ENCODE measurements at places on chromosomes 5 and 9. TPM values are rescaled to one million over a fixed set of nuclear protein-coding genes. Genes with fewer than 3 reads are reported as not detected.
A peak's percentile ranks its signal among the peaks of the same experiment; 100 is the strongest.

GRCh38 chr5:95812074-95812471 is 10.5 kb downstream of the GLRX start:
- DNase-seq = no peak

GRCh38 chr5:134112726-134113362 is 1.6 kb upstream of the TCF7 start:
- no peak for DNase-seq

DNA sequence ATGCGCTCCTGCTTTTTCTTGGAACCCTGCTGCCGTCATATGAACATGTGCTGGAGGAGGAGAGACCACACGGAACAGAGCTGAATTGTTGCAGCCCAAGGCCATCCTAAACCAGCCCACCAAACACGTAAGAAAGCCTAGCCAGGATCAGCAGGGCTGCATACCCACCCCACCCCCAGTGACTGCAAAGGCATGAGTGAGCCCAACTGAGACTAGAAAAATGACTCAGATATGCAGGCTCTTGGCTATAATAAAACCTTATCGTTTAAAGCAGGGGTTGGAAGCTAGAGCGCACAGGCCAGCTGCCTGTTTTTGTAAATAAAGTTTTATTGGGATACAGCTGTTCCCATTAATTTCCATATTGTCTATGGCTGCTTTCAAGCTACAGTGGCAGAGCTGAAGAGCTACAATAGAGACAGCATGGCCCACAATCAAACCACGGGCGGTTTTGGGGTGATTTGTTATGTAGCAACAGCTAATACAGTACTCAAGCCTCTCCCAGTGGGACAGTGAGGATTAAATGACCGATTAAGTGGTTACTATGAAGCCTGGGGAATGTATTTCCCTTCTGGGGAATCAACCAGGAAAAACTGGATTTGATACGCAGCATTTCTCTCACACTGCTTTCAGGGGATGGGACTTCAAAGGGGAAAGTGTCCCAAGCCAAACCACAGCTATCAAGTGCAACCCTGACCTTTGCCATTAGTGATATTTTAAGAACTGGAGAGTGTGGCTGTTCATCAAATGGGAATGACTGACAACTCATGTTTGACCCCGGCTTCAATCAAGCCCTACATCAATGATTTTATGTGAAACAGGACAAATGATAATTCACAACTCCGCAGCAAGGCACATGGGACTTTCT is 6.3 kb downstream of the SHB start:
- peak; percentile 51 for DNase-seq

- DNase-seq = no peak
These were observed 61.9 kb downstream of the NSD1 start for GRCh38 chr5:177195307-177195952.

The SAPCD2 gene
- total RNA-seq = 24.9 TPM

The FGFR4 gene
- total RNA-seq = 4.1 TPM

- no peak for DNase-seq
These were observed 12.4 kb downstream of the SPOCK1 start for GRCh38 chr5:137486707-137487106.

DNA sequence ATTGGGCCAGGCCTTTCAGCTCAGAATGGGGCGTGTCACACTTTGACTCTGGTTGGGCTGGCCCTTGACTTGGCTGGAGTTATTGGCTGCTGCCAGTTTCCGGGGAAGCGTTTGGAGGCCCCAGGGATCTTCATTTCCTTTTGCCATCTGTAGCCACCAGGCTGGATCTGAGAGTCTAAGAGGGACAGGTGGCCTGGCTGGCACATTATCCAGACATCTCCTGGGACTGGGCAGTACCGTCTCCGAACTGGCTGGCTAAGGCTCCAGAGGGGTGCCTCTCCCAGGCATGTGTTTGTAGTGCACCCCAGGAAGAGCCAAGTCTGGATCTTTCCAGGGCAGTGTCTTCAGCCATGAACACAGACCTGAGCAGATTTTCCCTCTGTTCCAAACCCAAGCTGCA is 9.7 kb upstream of the JADE2 start:
- DNase-seq = no peak

DNA sequence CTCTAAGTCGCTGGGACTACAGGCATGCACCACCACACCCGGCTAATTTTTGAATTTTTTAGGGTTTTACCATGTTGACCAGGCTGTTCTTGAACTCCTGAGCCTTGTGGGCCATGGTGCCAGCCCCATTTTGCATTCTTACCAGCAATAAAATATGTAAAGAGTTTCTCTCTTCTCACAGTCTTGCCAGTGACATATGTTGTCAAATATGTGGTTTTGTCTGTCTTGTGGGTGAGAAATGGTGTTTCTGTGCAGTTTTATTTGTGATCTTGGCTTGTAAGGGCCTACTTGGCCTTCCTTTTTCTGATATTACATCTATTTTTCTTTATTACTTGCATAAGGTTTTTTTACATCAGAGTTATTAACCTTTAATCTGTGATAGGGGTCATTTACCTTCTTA is 47.1 kb downstream of the SPIN1 start:
- DNase-seq = no peak

GRCh38 chr5:18970000-18970399 is 1018.0 kb downstream of the CDH18 start:
- no peak for DNase-seq

DNA sequence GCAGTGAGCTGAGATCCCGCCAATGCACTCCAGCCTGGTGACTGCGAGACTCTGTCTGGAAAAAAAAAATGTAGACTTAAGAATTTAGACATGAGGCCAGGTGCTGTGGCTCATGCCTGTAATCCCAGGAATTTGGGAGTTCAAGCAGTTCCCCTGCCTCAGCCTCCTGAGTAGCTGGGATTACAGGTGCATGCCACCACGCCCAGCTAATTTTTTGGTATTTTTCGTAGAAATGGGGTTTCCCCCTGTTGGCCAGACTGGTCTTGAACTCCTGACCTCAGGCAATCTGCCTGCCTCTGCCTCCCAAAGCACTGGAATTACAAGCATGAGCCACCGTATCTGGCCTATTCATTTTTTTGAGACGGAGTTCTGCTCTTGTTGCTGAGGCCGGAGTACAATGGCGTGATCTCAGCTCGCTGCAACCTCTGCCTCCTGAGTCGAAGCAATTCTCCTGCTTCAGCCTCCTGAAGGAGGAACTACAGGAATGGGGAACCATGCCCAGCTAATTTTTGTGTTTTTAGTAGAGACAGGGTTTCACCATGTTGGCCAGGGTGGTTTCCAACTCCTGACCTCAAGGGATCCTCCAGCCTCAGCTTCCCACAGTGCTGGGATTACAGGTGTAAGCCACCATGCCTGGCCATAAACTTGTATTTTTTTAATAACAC is 14.0 kb downstream of the DDX46 start:
- no peak for DNase-seq

The GARIN3 gene
- total RNA-seq = not detected
